ENCODE measurements at places on chromosomes 6 and 20.

DNA sequence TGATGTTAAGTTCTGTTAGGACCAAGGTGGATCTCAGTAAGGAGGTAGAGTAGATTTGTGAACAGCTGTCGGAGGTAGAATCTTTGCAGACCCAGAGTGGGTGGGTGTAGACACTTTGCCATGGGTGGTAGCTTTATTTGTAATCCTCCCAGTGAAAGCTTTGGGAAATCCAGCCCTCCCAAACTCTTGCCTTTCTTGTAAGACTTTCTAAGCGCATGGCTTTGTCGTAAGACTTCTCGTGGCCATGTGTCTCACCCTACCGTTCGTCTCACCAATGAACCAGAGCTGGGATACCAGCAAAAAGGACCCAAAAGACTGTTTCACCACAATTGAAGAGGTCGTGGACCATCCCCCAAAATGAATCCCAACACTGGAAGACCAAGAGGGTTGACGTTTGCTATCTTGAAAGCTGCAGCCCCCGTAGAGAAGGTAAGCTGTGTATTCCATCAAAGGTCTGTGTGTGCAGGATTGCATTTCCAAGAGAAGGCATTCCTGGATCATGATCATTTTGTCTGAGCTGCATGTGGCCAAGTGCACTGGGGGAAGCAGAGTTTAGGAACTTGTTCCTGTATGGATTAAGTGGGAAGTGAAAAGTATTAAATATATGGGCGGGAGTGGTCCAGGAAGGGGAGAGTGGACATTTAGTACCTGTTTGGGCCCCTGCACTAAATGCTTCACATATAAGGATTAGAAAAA is 5.8 kb upstream of the TMEM14A start:
- DNase-seq, result no peak

DNA sequence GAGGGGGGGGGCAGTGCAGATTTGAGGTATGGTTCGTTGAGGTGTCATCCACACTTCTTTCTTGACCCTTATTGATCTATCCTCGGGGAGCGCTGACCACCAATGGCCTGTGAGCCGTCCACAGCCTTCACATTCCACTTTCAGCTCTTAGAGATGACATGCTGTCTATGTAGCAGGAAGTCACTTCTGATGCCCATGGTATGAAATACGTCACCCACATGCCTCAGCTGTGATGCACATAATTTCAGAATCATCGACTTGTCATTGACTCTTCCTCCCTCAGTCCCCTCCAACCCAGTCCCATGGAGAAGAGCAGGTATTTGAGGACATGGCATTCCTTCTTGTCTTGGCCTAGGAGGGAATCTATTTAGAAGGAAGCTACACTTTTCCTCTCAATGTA is 4.7 kb upstream of the ADGRF5 start:
- no peak for DNase-seq

DNA sequence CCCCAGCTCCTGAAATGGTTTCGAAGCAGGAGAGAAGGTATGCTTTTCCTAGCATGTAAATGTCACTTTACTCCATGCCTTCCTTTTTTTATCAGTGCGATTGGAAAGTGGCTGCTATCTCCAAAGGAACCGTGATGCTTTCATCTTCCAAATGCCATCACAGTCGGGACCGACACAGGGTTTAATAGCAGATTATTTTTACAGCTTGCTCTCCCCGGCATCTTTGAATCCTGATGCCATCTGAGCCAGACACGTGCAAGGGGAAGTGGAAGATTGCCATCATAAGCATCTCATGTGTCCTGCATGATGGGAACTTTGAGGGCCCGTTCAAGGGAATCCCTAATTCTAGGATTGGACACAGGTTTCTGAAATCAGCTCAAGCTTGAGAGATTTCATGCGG is 253.4 kb upstream of the KCNG1 start:
- no peak for DNase-seq

DNA sequence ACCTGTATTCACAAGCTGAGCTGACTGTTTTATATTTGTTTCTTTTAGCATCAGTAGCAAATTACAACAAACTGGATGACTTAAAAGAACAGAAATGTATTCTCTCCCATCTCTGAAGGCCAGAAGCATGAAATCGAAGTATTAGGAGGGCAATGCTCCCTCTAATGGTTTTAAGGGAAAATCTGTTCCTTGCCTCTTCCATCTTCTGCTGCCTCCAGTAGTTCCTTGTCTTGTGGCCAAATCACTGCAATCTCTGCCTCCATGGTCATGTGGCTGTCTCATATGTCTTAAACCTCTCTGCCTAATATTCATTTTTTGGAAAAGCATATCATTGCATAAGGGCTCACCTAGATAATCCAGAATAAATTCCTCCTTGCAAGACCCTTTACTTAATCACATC is 25.2 kb upstream of the ASCC3 start:
- no peak for DNase-seq

DNA sequence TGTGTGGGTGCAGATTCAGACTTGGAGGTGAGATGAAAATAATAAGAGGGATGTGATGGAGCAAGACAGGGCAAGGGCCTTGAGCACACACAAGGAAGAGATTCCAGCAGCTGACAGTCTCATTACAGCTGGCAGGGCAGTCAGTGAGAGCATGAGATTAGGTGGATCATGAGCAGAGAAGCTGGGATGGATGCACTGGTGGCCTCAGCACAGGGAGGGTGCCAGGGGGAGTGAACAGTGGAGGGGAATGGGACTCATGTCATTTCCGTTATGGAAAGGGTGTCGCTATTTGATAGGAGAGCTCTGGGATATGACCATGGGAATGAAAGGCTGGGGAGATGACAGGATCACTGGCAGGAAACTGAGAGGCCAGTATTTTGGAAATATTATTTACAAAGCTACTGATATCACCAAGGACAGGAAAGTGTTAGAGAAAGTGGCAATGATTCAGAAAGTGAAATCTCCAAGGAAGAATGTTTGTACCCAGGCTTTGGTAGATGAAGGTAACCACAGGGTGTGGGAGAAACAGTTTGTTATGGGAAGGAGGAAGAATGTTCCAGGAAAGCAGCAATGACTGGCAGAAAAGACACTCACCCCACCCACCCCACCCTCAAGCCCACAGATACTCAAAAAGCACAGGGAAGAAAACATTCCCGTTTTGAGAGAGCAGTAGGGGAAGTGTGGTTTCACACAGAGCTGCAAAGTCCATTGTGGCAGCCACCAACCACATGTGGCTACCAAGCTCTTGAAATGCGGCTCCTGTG is 214.7 kb upstream of the PROKR2 start:
- DNase-seq, result no peak

DNA sequence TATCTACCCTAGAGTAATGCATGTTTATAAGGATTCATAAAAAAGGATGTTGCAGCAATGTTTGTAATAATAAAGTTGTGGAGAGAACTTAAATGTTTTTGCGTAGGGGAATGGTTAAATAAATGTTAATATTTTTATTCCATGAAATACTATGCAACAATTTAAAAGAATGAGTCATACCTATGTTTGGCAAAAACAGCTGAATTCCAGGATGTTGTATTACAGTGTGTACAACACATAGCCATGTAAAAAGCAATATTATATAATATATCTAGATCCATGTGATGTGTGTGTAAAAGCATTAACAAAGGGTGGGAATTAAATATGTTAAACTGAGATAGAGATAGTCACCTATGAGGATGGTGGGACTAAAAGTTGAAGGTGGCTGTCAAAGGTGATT is 21.1 kb upstream of the PKIB start:
- DNase-seq, result no peak

DNA sequence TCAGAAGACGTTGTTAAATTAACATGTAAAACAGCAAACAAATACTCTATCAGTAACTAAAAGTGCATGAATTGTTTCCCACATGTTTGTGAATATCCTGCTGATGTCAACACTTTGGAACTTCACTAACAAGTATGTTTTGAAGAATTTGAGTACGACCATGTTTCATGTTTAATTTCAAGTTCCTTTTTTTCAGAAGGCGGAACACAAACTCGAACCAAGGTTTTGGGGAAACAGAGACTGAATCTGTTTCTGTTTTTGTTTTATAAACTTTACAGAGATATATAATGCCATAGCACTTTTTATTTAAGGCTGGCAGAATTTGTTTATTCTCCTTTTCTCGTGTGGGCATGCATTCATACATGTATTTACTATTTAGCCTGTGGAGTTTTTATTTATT is 509.3 kb upstream of the CITED2 start:
- DNase-seq, result no peak

DNA sequence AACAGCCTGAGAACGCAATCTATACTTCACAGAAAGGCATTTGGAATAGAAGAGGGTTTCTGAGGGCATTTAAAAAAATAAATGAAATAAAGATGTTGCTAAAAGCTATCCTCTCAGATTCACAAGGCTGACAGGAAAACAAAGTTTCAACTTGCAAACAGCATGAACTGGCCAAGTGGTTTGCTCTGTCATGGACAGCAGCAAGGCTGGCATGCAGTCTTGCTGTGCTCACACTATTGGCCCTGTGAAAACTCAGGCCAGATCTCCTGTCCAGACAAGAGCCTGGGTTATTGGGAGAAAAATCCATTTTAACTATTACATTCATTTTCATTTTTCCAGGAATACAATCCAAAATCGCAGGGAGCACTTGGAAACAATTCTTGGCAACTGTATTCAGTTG is 506.2 kb upstream of the SLC35B3 start:
- DNase-seq, result no peak

DNA sequence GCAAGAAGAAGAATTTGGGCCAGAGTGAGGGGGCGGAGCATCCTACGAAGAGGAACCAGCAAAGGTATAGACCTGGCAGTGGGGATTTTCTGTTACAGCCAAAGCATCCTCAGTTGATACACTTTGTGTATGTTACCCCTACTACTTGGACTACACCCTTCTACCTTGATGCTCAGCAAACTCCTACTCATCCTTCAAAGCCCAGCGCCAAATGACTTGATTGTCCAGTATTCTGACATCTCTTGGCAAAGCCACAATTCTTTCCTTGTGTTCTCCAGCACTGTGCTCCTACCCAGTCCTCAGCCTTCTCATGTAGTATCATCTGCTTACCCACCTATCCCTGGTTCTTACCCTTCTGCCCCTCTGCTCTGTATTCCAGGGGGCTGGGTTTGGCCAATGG is 21.7 kb upstream of the CTNNBL1 start:
- no peak for DNase-seq

DNA sequence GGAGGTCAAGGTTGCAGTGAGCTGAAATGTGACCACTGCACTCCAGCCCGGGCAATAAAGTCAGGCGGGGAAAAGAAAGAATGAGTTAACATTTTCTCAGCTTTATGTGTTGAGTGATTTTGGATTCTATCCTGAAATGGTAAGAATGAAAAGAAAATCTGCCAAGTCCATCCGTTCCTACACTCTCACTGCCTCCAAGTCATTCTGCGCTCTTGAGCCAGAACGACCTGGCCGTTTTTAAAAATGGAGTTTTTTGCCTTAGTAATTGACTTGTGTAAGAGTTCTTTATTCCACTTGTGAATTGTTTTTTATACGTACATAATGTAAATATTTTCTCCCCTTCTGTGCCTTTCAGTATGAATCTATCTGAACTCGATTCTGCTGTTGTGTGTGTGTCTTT is 28.7 kb downstream of the DNAJC5 start:
- DNase-seq, result no peak

DNA sequence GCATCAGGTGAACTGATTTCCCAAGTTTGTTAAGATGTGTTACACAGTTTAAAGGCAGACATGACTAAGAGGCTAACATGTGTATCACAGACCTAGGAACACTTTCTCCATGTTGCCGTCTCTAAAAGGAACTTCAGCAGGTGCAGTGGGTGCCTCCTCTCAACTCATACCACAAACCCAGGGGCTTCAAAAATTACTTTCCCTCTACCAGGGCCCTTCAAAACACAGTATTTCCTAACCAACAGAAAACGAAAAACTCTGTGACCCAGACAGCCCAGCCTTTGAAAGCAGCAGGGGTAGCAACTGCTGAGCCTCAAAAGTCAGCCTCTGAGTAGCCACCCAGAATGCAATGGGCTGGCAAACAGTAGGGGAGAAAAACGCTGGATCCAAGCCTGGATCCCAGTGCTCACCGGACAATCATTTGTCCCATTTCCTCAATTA is 28.5 kb downstream of the B4GALT5 start:
- DNase-seq, result no peak

DNA sequence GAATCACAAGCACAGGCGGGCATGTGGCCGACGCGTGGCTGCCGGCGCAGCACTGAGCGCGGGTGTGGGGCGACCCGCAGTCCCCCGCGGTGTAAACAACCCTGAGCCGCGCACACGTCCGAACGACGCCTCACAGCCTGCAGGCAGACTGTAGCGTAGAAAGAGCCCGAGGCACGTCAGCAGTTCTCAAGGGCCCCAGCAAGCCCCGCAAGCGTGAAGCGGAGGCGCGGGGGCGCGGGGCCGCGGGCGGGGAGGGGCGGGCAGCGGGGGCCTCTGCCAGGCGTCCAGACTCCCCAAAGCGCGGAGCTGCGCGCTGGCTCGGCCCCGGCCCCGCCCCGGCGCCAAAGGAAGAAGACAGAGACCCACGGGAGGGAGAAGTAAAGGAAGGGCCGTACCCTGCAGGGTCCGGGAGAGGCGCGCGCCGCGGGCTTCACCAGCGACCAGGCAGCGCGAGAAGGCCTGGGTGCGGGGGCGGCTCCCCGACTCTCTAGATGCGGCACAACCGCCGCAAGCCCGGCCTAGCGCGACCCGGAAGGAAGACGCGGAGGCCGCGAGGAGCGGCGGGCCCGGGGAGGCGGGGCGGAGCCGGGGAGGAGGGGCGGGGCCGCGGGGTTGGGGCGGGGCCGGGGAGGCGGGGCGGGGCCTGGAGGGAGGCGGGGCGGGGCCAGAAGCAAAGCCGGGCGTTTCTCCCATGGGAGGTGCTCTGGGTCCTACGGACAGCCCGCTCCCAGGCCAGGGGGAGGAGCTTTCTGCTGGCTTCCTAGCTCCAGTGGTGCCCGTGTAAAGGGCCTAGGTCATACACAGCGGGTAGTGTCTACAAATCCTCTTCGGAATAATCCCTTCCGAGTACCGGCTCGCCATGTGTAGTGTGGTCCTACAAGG is at the start of gene FBXL4:
FBXL4 (minus strand) TSS at position 536 of the 882 bp plus-strand sequence. CDS start 20,958 bp downstream, outside the sequence.
- peak; percentile 70 for DNase-seq

DNA sequence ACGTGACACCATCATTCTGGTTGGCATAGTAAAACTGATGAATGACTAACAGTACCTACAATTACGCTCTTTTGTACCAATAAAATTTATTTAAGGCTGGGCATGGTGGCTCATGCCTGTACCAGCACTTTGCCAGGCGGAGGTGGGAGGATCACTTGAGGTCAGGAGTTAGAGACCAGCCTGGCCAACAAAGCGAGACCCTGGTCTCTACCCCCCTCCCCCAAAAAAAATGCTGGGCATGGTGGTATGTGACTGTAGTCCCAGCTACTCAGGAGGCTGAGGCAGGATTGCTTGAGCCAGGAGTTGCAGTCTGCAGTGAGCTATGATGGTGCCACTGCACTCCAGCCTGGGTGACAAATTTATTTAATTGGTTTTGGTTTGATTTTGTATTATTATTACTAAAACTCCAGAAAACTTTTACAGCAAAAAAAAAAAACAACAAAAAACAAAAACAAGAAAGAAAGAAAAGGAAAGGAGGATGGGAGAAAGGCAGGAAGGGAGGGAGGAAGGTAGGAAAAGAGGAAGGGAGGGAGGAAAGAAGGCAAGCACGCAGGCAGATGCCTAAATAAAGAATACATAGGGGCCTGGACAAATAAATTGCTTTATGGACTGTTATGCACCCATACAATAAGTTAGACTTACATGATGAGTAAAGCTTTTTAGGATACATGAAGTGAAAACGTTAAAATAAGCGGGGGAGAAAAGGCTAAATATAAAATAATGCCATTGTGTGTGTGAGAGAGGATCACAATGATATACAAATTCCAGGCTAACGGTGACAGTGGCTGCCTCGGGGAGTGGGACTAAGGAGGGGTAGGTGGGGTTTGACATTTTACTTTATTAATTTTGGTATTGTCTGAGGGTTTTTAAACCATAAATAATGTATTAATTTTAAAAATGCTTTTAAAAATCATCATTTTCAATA is 682 bp upstream of the ZSCAN9 start:
- DNase-seq, result no peak

All from CD4-positive, alpha-beta T cell treated with Interleukin-4 for 4 hours (primary cell).